ENCODE measurements at places on chromosomes 12 and 14.

DNA sequence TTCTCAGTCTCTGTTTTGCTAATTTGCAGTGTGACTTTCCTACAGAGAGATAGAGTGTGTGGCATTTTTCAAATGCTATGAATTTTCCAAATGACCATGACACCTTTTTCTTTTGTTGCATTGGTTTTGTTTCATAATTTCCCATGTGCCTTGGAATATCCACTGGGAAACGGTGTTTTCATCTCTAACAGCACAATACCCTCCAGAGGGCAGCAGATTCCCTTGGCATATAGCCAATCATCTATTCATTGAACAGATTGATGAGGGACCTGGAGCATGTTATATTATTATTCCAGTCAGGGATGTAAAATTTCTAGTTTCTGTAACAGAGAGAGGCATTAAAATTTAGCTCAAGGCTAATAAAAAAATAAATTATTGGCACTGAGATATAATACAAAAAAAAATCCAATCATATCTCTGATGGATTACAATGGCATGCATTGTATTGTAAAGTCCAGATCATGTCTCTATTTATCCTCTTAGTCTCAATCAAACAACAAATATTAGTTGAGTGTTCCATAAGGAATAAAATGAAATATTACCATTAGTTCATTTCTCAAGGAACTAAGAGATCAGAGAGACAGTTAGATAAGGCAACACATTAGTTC, 29.6 kb upstream of the NTN4 start:
- DNase-seq = no peak

- DNase-seq = no peak
Observed at GRCh38 chr12:40903040-40903439, 210.8 kb downstream of the CNTN1 start.

DNA sequence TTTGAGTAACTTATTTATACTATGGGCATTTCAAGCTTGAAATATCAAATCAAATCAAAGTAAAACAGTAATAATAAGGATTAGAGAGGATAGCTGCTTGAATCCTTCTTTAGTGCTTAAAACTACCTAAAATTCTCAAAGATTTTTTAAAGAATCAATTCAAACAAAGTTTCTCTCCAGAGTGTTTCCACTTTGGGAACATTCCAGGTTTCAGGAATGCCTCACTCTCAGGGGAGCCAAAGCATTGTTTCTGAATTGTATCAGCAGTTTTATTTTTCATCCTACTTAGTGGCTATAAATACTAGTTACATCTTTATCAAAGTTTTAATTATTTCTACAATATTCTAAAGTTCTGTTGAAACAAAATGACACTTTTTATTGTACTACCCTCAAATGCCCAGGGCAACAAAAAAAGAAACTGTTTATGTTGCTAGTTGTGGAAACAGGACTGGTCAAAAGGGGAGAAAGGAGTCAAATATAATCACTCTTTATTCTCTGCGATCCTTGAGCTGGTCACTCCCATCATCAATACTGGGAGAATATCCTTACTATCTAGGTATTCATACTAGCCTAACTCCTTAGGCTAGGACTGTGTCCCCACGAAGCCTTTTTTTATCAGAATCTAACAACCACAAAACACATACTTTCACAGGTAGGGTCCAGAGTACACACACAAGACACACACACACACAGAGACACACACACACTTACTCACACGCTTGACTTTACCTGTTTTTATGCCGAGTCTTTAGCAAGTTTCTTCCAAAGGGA, 598 bp downstream of the RASSF9 start:
- DNase-seq = no peak

DNA sequence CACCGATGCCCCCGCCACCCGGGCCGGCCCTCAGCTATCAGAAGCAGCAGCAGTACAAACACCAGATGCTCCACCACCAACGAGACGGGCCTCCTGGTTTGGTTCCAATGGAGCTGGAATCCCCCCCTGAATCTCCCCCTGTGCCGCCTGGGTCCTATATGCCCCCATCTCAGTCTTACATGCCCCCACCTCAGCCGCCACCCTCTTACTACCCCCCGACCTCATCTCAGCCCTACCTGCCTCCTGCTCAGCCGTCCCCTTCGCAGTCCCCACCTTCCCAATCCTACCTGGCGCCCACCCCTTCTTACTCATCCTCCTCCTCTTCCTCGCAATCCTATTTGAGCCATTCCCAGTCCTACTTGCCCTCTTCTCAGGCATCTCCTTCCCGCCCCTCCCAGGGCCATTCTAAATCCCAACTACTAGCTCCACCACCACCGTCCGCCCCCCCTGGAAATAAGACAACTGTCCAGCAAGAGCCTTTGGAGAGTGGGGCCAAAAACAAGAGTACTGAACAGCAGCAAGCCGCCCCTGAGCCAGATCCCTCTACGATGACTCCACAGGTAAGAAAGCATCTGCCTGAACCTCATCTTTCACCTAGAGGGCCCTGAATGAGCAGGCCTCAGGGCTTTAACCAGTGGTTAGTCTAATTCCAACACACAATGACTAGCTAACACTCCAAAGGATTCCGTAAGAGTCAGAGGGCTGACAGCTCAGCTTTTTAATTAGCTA, 851 bp downstream of the YLPM1 start:
- DNase-seq = no peak

DNA sequence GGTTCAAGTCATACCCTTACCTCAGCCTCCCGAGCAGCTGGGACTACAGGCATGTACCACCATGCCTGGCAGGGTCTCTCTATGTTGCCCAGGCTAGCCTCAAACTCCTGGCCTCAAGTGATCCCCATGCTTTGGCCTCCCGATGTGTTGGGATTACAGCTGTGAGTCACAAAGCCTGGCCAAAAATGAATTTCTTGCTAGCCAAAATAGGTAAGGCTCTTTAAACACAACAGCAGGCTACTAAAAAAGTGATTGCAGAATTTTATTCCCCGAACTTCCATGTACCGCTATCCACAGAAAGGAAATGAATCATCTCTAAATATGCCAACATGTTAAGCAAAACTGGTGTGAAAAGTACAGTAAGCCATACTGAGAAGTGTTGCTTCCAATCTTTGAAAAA, 50.6 kb downstream of the WDHD1 start:
- no peak for DNase-seq

GRCh38 chr12:124538194-124539082, 29.0 kb downstream of the NCOR2 start:
- no peak for DNase-seq

GRCh38 chr12:96063046-96063445, 27.7 kb upstream of the LTA4H start:
- no peak for DNase-seq

DNA sequence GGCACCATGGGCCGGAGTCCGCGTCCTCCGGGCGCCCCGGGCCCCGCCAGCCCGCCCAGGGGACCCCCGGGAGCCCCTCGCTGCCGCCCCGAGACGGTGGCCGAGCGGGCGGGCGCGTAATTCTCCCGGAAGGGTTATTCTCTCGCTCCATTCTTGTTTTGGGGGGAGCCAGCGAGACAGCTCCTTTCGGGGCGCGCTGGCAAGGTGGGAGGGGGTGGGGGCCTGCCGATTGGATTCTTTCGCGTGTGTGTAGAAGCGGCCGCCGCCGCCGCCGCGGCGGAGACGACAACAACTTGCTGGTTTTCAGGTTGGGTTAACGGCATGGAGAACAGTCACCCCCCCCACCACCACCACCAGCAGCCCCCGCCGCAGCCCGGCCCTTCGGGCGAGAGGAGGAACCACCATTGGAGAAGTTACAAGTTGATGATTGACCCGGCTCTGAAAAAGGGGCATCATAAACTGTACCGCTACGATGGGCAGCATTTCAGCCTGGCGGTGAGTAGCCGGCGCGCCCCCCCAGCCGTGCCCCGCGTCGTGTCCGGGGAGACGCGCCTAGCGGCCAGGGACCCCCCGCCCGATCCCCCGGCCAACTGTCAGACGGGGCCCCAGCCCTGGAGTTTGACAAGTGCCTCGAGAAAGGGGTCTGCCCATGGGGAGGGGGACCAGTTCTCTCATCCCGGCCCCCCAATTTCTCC, 755 bp downstream of the SETD1B start:
- DNase-seq = no peak

DNA sequence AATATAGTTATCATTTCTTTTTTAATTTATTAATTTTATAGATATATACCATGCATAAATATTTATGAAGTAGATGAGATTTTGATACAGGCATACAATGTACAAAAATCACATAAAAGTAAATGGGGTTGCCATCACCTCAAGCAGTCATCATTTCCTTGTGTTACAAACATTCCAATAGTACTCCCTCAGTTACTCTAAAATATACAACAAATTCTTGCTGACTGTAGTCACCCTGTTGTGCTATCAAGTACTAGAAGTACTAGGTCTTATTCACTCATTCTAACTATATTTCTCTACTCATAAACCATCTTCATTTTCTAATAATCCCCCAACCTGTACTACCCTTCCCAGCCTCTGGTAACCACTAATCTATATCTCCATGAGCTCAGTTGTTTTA, 432.6 kb upstream of the SYT1 start:
- no peak for DNase-seq

DNA sequence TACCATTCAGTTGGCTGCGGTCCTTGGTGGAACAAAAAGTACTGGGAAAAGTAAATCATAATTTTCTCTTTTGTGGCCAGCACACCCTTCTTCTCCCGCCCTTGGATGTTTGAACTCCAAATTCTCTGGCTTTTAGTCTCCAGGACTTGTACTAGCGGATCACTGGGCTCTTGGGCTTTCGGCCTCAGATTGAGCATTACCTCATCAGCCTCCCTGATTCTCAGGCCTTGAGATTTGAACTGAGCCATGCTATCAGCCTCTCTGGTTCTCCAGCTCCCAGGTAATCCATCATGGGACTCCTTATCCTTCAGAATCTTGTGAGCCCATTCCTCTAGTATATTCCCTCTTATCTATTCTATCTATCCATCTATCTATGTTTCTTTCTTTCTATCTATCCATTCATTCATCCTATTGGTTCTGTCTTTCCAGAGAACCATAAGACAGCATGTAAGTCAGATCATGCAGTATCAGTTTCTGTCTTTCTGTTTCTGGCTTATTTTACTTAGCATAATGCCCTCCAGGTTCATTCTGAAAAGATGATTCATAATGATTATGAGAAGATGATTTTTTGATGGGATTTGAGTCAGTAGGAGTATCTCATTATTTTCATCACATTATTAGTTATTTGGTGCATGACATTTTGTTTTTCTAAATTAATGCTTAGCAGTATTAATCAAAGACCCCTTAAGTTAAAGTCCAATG, 814.9 kb downstream of the LRFN5 start:
- DNase-seq = no peak

DNA sequence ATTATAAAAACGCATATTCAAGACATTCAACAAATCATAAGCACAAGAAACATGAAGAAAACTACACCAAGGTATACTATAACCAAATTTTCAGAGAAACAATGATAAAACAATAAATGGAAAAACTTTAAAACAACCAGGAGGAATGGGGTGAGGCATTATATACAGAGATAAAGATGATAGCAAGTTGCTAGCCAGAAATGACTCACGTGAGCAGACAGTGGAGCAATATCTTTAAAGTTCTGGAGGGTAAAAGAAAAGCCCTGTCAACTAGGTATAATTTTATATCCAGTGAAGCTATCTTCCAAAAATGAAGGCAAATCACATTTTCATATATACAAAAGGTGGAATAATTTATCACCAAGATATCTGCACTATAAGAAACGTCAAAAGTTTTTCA, 97.8 kb upstream of the PCED1B start:
- DNase-seq = no peak

- DNase-seq = no peak
Observed at GRCh38 chr12:8687846-8688601, 9.8 kb upstream of the RIMKLB start.

GRCh38 chr12:44285321-44285960, 449.6 kb downstream of the TMEM117 start:
- DNase-seq = no peak

DNA sequence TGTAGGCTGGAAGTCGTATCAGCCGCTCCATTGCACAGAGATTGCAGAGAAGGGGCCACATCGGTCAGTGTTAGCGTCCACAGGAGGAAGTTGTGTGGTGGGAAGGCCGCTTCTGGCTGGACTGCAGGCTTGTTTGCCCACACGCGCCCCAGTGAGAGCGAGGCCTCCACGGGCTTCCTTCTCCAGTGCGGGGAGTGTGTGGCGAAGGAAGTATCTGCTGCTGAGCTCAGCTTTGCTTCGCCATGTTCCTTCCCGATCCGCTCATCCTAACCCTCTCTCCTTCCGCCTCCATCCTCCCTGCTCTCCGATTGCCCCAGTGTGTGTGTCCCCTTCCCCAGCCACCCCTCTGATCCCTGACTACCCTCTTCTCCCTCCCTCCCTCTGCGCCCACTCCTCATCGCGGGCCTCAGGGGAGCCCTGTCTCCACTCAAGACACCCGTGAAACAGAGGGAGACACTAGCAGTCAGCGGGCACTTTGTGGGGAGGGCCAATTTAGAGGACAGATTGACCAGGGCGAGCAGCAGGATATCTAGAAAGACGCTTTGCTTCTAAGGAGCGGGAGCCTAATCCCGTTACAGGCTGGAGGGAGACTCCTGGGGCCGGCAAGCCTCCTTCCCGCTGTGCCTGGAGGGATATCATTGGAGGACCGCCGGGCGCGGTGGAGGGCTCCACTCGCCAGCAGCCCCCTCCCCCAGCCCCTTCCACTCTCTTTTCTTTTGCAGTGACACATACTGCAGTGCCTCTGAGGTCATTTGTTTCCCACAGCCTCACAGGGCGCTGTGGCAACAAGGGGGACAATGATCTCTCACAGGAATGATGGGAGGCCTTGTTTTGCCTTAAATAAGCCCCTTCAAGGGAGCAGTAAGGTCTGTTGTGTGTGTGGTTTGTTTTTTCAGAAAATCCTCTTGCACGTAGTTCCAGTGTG, 428.8 kb downstream of the ZFP36L1 start:
- DNase-seq = no peak

Measured in stimulated activated CD8-positive, alpha-beta memory T cell treated with anti-CD3 and anti-CD28 coated beads, Interleukin-15, amount 100 ng/mL, for 48 hours (primary cell).